ENCODE measurements at places on chromosomes 11 and 22.
A peak's percentile ranks its signal among the peaks of the same experiment; 100 is the strongest.

- DNase-seq, result peak; percentile 72
Observed at GRCh38 chr11:96012086-96012824, 88.3 kb upstream of the MTMR2 start.

DNA sequence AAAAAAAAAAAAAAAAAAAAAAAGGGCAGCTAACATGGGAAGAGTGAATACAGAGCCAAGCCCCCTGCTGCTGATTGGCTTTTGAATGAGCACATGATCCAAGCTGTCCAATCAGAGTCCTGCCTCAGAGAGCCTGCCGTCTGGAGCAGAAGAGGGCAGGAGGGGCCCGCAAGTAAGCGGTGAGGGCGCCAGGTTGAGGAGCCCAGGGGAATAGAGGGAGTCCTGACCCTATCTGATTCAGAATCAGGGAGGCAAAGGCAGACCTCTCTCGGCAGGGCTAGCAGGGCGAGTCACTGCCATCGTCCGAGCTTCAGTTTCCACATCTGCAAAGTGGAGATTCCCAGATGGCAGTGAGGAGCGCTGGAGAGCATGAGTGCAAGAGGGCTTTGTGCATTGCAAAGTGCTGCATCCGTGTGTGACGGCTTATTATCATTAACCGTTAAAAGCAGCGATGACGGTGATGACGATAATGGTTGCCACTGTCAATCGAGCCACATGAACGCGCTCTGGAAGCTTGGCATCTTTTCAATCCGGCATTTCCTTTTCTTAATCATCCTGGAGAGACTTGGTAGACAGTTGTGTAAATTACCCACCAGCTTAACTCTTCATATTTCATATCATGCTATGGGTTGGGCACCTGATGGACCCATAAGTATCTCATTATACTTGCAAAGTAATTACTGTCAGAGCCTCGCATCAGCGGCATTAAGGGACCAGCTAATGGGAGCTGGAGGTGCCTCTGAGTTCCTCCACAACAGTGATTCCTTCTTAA, 68.6 kb upstream of the ATXN10 start:
- DNase-seq, result no peak

- DNase-seq, result no peak
Observed at GRCh38 chr11:126082251-126083109, 19.8 kb upstream of the CDON start.

GRCh38 chr22:46196278-46196677, 46.0 kb downstream of the PPARA start:
- no peak for DNase-seq

- DNase-seq, result peak; percentile 18
Observed at GRCh38 chr11:110430267-110431050, 711 bp downstream of the FDX1 start.

DNA sequence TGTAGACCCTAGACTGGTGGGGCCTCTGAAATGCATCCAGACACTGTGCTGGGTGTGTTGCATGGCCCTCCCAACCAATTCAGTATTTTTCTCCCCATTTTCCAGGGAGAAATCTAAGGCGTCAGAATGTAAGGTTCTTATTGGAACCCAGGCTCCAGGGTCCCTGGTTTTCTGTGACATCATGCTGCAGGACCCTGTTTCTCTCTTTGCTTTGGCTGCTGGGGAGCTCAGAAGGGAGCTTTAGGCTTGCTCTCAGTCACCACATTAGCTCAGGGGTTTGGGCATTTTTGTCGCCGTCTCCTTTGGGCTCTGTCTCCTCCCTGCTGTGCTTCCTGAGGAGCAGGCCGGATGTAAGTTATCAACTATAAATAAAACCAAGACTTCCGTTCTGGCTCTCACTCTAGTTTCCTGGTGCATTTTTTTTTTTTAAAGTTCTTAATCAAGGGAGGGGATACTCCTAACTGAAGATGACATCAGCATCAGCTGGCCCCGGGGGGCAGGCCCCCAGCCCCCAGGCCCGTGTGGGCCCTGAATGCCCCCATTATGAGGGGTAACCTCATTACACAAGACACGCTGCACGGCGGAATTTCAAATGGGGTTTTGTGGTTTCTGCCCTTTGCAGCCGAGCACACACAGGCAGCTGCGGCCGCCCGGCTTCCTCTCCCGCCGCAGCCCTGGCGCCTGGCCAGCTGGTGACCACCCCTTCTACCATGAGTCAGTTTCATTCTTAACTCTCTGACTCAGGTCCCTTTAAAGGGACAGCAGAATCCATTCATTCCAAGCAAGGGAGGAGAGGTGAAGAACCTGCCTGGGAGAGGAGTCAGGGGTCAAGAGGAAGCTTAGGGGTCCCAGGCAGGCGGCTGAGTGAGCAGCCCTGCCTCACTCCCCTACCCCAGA, 3.2 kb downstream of the MYEOV start:
- peak; percentile 80 for DNase-seq

GRCh38 chr11:57801183-57801485, 39.5 kb downstream of the CTNND1 start:
- no peak for DNase-seq

- DNase-seq, result no peak
Observed at GRCh38 chr11:86688398-86689179, 16.2 kb upstream of the ME3 start.

DNA sequence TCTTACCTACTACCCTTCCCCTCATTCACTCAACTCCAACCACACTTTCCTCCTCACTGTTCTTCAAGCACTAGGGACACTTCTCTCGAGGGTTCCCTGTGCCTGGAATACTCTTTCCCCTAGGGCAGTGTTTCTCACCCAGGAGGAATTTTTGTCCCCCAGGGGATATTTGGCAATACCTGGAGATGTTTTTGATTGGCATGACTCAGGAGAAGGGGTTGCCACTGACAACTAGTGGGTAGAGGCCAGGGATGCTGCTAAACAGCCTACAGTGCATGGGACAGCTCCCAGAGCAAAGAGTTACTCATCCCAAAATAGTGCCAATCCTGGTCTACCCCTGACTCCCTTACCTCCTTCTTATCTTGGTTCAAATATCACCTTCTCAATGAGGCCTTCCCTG, 40.0 kb downstream of the BTG4 start:
- no peak for DNase-seq

DNA sequence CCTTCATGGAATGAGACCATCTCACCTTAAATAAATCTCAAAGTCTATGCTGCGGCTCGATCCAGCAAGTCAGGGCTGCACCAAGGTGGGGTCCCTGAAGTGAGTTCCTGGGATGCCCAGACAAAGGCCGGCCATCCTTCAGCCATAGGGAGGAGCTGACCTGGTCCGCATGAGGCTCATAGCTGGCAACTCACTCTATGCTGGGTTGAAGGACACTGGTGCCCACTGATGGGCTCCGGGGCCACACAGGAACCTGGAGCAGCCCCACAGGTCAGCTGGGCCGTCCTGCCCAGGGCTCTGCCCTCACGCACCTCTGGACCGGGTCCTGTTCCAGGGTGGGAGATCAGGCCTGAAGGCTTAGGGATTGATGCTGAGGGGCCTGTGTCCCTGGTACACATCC, 1339.3 kb downstream of the TBC1D22A start:
- DNase-seq, result no peak

DNA sequence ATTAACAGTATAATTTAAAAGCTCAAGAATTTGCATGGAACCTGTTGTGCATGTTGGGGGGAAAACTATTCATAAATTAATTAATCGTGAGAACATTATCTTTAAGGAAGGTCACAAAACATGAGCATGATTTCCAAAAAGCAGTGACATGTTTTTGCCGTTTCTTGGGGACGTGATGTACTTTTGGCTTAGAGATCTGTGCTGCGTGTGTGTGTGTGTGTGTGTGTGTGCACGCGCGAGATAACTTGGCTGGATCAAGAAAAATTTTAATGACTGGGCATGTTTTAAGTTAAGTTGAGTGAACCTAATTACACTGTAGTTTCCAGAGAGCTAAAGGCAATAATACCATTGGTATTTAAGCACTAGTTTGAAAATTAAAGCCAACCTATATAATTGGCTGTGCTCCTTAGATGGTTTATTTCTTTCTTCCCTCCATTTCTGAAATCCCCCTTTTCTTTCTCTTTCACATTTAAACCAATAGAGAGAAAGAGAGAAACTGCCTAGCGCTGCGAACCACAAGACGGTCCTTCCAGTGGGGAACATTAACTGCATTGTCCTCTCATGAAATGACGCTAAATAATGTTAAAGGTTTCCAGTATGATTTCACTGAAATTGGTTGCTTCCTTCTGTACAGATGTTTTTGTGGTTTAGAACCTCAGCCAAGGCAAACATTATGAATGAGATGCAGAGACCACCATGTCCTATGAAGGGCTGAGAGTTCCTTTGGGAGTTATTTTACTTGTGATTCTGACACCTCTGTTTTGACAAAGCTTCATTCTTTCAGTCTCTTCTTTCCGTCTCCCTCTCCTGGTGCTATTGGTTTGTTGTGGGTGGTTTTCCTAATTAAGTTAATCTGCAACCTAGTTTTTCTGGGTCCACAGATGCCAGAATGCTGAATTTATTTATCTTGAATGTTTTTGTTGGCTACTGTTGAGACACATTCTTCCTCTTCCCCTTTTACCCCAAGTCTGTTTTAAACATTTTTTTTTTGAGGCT, 51.7 kb downstream of the ZBTB16 start:
- no peak for DNase-seq

DNA sequence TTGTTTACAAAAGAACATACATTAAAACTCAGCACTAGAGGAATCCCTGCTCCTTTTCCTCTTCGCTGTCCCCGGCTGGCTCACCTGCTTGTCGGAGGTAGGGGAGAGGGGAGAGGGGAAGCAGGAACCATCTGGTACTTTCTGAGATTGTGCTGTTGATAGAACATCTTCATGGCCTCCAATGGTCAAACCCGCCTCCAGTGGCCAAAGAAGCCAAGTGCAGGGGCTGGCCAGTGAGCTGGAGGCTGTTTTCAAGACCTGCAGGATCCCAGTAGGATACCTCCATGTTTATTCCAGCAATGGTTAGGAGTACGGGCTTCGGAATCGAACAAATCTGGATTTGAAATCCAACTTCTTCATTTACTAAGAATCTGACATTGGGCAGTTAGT, 92.6 kb downstream of the PKNOX2 start:
- no peak for DNase-seq

Measured in naive B cell (primary cell).